ENCODE measurements at places on chromosomes 3 and 15.

DNA sequence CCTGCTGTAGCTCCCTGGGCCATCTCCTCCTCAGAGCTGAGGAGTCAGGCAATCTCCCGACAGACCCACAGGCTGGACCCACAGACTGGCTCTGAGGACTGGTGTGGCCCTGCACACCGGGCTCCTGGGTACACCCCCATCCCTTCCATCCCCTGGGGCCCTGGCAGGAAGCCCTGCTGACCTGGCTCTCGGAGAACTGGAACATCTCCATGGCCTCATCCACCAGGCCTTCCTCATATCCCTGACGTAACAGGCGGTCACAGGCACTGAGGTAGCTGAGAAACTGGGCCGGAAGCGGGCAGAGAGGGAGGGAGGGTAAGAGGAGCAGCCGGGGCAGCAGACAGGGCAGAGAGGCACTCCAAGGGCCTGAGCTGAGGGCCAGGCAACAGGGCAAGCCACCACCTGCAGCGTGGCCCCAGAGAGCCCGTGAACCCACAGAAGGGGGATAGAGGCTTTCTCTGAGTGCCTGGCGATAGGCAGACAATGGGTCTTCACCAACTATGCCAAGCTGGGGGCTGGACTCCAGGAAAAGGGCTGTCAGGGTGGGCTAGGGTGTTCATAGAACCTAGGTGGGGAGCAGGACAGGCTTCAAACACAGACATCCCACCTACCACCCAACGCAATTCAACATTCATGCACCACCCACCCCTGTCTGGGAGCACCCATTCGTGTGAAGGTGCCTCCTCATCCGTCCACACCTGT lies 17.9 kb downstream of the KBTBD13 start:
- no peak for DNase-seq

GRCh38 chr3:190097025-190097424 lies 23.7 kb downstream of the P3H2 start:
- no peak for DNase-seq

- no peak for DNase-seq
Observed at GRCh38 chr15:79981831-79982455, 10.9 kb upstream of the BCL2A1 start.

GRCh38 chr15:56028430-56028829 lies 35.0 kb upstream of the NEDD4 start:
- DNase-seq, result no peak

- DNase-seq, result no peak
Observed at GRCh38 chr3:171005648-171006047, 20.9 kb downstream of the SLC2A2 start.

- no peak for DNase-seq
Observed at GRCh38 chr3:177229791-177230190, 32.5 kb upstream of the TBL1XR1 start.

DNA sequence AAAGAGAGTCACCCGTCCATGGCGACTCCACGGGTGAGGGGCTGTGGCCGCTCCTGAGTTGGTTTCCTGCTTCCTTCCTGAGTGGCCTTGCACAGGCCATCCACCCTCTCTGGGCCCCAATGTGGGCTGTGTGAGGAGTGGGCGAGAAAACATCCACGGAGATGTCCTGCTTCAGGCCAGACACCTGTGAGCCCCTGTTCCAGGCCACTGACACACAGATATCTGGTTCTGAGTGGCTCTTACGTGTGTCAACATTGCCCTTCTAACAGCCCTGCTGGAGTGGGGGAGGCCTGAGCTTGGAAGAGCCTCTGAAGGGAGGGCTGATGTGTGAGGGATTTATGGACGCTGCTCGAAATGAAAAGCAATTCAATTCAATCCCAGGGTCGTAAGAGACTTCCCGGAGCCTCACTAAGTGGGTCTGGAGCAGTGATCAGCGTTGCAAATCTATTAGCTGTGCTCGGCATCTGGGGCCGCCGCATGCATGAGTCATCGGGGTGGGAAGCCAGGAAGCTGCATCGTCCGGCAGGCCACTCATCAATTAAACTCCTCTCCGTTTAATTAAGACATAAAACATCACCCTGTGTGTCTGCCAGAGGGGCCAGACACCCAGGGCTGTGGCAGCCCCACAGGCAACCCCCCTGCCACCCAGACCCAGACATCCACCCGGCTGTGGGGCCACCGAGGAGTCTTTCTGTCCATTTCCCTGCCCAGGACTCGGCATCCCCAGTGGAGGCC lies 20.0 kb upstream of the PRR23E start:
- DNase-seq, result no peak

GRCh38 chr3:127016461-127016860 lies 33.5 kb downstream of the PLXNA1 start:
- DNase-seq, result no peak

DNA sequence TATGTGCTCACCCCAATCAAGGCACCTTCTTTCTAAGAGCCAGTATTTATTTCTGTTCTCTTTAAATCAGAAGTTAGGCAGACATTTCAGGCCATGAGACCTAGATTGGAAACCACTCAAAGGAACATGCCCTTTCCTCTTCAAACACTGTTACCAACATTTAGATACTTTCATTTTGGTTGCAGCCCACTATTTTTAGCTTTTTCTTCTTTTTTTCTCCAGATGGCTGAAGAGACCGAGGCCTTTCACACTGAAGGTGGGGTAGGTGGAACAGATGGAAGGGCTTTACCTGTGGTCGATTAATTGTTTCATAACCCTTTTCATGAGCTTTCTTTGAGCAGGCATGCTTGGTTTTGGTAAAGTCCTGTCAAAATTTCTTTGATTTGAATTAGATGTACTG lies 10.9 kb upstream of the LZTFL1 start:
- DNase-seq, result peak; percentile 21

- DNase-seq, result no peak
Observed at GRCh38 chr3:106397006-106397405, 528.2 kb upstream of the CBLB start.

DNA sequence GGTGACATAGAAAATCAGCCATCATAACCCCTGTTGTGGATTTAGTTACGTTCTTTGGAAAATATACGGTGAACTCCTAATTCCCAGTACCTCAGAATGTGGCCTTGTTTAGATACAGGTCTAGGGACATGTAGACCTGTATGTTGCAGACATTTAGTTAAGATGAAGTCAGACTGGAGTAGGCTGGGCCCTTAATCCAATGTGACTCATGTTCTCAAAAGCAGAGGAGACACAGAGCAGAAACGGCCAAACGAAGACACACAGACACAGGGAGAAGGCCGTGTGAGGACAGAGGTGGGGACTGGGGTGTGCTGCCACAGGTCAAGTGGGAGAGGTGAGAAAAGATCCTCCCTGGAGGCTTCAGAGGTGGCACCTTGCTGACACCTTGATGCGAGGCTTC lies 119.0 kb upstream of the PROK2 start:
- no peak for DNase-seq

DNA sequence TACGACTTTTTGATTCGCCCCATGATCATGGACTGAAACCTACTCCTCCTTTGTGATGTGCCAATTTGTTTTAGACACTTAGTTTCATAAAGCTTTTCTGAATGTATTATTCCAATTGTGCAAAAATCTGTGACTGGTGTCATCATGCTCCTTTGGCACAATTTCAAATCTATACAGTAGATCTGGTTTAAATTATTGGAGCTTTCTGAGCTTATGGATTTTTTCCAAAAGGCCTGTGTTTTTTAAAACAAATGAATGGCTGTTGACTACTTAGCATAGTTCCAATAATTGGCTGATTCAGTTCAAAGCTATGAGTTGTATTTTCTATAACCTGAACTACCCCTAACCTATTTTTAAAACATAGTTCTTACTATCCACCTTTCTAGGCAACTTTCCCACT lies 282.7 kb downstream of the CNTN3 start:
- no peak for DNase-seq
